Adrenal gland (tissue), 19 donors: ENCODE measurements at places on chromosomes 6 and 20.
A peak's percentile ranks its signal among the peaks of the same experiment; 100 is the strongest.

- DNase-seq = no peak
Measured at GRCh38 chr6:136582711-136583471, 32.7 kb upstream of the MAP7 start.

- DNase-seq = no peak
Measured at GRCh38 chr6:41546475-41546865, 289 bp downstream of the FOXP4 start.

- no peak for DNase-seq
Measured at GRCh38 chr6:133326584-133326983, 85.4 kb downstream of the EYA4 start.

- DNase-seq = no peak
Measured at GRCh38 chr6:35607517-35608233, 81.0 kb downstream of the FKBP5 start.

- no peak for DNase-seq
Measured at GRCh38 chr6:117354671-117355070, 71.1 kb downstream of the ROS1 start.

DNA sequence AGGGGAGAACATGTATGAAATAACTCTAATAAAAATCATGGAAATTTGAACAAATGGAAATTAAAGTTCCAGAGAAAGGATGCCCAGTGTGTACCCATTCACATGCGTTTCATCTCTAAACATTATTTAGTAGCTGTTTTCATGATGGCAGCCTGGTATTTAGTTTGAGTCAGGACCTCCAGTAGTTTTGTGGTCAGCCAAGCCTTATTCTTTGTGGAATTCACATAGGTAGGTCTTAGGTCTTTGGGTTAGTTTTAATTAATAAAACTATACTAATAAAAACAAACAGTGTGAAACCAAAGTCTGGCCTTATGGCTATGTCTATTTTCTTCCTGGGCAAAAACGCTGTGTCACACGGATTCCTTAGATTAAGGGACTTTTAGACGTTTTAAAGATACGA lies 137.8 kb downstream of the FOXC1 start:
- DNase-seq = no peak

DNA sequence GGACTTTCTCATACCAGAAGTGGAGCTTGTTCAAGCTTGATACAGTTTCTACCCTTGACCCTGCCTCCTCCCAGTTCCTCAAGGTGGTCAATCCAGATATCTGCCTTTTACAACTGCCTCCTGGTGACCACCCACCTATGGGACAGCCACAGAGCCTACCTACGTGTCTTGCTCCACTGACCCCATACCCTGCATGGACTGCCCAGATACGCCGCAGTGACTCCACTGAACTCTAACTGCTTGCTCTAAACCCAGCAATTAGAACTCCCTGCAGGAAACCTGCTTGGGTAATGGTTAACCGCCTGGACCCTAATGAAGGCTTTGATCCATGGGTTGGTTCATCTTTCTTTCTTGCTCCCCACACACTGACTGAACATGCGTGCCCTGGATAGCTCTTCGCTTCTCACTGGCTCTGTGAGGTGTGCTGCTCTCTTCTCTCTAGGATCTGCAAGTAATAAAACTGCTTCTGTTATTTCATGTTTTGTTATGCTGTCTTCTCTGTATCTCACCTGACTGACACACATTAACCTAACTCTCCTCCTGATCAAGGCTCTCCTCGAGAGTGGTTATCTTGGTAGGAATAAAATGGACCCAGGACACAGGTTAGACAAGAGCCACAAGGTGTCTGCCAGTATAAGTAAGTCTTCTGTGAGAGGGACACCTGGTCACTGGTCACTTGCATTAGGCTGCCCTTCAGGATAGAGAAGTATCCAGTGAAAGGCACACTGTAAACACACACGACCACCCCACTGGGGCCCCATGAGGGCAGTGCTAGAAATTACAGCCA lies 79.2 kb downstream of the CHD6 start:
- DNase-seq = no peak

- DNase-seq = no peak
Measured at GRCh38 chr20:19747903-19748302, 10.2 kb upstream of the RIN2 start.

DNA sequence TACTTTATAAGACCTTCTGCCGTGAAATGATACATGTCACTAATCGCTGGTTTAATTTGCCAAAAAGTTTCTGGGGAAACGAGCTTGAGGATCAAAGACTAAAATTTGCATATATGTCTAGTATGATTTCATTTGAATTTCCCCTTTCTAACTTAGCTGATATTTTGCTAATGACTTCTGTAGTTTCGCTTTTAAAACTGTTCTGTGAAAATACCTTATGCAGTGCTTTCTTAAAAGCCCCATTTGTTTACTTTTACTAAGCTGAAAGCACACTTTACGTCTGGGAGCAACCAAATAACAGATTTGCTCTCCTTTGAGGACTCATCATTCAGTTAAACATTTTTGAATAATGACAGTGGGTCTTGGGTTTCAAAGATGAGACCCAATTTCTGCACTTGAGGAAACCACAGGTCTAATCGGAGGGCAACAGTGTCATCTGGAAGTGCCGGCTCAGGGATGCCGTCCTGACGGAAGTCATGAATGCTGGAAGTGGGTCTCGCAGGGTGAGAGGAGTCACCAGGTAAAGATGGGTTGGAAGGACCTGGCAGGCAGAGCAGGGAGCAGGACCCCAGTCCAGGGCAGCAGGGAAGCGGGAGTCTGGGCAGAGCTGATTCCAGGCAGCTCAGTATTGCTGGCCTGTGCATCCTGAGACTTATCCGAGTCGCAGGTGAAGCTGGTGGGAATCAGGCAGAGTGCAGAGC lies 33.2 kb downstream of the PLEKHG1 start:
- no peak for DNase-seq

GRCh38 chr20:46398963-46399362 lies 7.5 kb downstream of the ELMO2 start:
- no peak for DNase-seq

GRCh38 chr20:59040667-59041066 lies 1.9 kb downstream of the PRELID3B start:
- DNase-seq = no peak

GRCh38 chr6:37171970-37172812 lies 2.2 kb downstream of the PIM1 start:
- DNase-seq = peak; percentile 89

DNA sequence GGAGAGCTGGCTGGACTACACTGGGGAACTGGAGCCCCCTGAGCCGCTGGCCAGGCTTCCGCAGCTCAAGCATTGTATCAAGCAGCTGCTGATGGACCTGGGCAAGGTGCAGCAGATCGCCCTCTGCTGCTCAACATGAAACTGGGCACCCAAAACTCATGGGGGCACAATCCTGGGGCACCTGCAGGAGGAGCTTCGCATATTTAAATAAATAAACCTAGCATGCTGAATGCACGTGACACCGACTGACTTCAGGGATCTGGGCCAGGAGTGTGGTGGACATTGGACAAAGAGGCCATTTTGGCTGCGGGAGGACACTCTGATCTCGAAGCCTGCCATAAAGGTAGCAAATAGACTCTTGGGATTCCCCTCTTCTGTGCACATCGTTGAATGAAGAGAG lies 6.8 kb downstream of the SCAND1 start:
- no peak for DNase-seq
